Lower lobe of right lung (tissue), 2 donors: ENCODE measurements at places on chromosomes 4 and X. TPM values are rescaled to one million over a fixed set of nuclear protein-coding genes. Genes with fewer than 3 reads are reported as not detected.

DNA sequence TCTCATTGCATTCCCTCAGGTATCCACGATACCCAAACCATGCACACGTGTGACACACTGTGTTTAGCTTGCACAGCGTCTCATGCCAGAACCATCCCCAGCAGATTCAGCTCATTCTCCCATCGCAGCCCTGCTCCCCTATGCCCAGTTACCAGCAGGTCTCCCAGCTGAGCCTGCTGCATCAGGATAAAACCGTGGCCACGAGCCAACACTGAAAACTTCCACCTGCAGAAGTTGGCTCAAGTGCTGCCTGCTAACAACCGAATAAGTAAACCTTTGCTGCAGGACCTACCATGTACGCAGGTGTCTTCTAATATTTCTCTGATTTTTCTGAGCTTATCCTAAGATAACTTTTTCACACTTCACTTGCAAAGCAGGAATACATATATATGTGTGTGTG is 120.4 kb upstream of the STS start:
- H3K4me3 ChIP-seq = no peak overlapping the region
- no peaks in the 10 kb centered on the region for H3K36me3 ChIP-seq
- H3K27me3 ChIP-seq = no peaks in the 10 kb centered on the region
- H3K27ac ChIP-seq = no peak overlapping the region
- no peak for DNase-seq
- no peaks in the 10 kb centered on the region for H3K4me1 ChIP-seq

GRCh38 chr4:140617499-140618248 is 48.9 kb upstream of the UCP1 start:
- no peak overlapping the region for H3K27ac ChIP-seq
- H3K36me3 ChIP-seq = peaks cover 19% of the 10 kb centered on the region
- no peak for DNase-seq
- no peaks in the 10 kb centered on the region for H3K4me1 ChIP-seq

Gene ALAS2
- total RNA-seq = 0.89 TPM

GRCh38 chr4:169222761-169223160 is 48.0 kb downstream of the SH3RF1 start:
- H3K27ac ChIP-seq = no peak overlapping the region
- H3K27me3 ChIP-seq = no peaks in the 10 kb centered on the region
- no peak overlapping the region for H3K4me3 ChIP-seq
- H3K4me1 ChIP-seq = peaks cover 35% of the 10 kb centered on the region
- DNase-seq = no peak
- no peaks in the 10 kb centered on the region for H3K36me3 ChIP-seq

GRCh38 chr4:1506956-1507721 is 100.9 kb upstream of the NKX1-1 start:
- H3K27me3 ChIP-seq = peaks cover 27% of the 10 kb centered on the region
- H3K4me1 ChIP-seq = no peaks in the 10 kb centered on the region
- H3K36me3 ChIP-seq = no peaks in the 10 kb centered on the region
- no peak overlapping the region for H3K4me3 ChIP-seq
- H3K27ac ChIP-seq = no peak overlapping the region
- DNase-seq = peak; percentile 20

DNA sequence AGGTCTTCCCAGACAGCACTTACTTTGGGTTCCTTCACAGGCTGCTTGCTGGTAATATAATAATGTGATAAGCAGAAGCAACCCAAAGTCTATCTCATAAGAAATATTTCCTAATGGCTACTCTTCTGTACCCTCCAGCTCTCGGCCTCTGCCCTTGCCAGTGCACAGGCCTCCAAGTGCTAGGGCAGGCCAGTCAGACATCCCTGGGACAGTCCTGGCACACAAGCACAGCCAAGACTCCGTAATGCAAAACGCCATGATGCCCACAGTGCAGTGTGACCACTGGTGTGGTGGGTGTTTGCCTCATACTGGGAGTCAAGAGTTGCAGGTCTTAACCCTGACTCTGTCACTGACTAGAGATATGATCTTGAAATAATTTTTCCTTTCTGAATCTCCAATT is 35.1 kb downstream of the RNF150 start:
- H3K4me1 ChIP-seq = no peaks in the 10 kb centered on the region
- no peak overlapping the region for H3K4me3 ChIP-seq
- no peak for DNase-seq
- H3K36me3 ChIP-seq = no peaks in the 10 kb centered on the region

DNA sequence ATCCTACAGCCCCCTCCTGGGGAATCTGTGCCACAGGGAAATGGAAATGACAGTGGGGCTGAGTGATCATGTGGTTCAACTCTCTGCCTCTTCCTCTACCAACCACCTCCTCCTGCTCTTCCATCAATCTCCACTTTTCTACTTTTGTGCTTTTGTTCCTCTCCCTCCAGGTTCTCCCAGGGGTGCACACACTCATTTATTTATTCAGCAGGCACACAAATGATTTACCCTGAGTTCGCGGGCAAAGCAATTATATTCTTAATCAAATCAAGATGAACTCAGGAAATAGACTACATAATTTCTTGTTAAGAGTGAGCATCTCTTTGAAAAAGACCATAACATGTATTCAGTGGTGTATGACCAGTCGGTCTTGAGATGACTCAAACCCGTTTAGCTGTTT is 69.2 kb downstream of the VCX3A start:
- no peak overlapping the region for H3K27ac ChIP-seq
- H3K27me3 ChIP-seq = no peaks in the 10 kb centered on the region
- no peak for DNase-seq
- no peak overlapping the region for H3K4me3 ChIP-seq
- no peaks in the 10 kb centered on the region for H3K36me3 ChIP-seq
- H3K4me1 ChIP-seq = no peaks in the 10 kb centered on the region

Gene GC
- total RNA-seq = 0.86 TPM

GRCh38 chrX:31228415-31228832 is 156.6 kb upstream of the FTHL17 start:
- no peaks in the 10 kb centered on the region for H3K36me3 ChIP-seq
- no peak for DNase-seq
- H3K4me1 ChIP-seq = no peaks in the 10 kb centered on the region
- H3K27me3 ChIP-seq = no peaks in the 10 kb centered on the region

DNA sequence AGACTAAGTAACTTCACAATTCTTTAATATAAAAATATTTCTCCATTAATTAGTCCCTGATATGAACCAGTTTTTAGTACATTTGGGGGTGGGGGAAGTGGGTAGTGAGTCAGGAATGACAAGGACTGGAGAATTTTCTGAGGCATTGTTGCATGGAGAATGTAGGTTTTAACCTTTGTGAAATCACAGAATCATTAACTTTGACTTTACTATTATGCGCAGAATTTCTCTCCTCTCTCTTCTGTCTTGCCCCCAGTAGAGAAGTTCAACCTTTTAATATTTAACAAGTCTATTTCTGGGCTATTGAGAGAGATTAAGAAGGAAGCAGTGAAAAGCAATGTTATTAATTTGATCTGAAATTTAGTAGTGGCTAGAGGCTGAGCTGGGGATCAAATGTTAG is 597.0 kb downstream of the PCDH18 start:
- no peaks in the 10 kb centered on the region for H3K36me3 ChIP-seq
- no peak overlapping the region for H3K4me3 ChIP-seq
- DNase-seq = no peak
- no peaks in the 10 kb centered on the region for H3K4me1 ChIP-seq
- no peak overlapping the region for H3K27ac ChIP-seq

- no peak overlapping the region for H3K4me3 ChIP-seq
- no peaks in the 10 kb centered on the region for H3K4me1 ChIP-seq
- H3K27ac ChIP-seq = no peak overlapping the region
- DNase-seq = no peak
- H3K36me3 ChIP-seq = no peaks in the 10 kb centered on the region
- H3K27me3 ChIP-seq = no peaks in the 10 kb centered on the region
These were observed 279.6 kb upstream of the EDA2R start for GRCh38 chrX:66918511-66918910.

DNA sequence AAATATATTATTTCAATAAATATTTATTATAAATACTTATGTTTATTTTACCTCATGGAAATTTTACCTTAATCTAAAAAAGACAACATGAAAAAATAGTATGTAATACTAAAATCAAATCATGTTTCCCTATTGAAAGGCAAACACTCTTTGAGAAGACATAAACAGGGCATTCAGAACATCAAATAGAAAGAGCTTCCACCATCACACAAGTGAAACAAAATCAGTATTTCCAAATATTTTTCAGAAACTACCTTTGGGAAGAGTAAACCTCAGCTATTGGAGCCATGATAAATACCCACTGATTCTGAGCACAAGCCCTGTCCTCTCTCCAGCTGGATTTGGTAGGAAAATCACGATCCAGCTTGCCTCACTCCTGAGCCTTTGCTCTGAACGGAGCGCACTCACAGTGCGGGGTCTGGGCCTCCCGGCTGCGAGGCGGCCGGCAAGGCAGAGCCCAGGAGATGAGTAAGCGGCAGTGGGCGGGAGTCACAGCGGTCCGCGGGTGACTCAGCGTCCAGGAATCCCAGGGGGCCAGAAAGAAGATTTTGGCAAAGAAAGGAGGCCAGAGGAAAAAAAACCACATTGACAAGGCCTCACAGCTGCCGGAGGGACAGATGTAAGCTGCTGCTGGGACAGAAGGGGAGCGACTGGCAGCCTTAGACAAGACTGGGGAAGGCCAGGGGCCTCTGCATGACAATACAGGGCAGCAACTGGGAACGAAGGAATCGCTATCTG is 14.7 kb upstream of the ANXA5 start:
- H3K4me3 ChIP-seq = peak overlapping the region; percentile 31
- H3K36me3 ChIP-seq = no peaks in the 10 kb centered on the region
- peak; percentile 76 for DNase-seq
- no peaks in the 10 kb centered on the region for H3K27me3 ChIP-seq
- peaks cover 11% of the 10 kb centered on the region for H3K4me1 ChIP-seq

DNA sequence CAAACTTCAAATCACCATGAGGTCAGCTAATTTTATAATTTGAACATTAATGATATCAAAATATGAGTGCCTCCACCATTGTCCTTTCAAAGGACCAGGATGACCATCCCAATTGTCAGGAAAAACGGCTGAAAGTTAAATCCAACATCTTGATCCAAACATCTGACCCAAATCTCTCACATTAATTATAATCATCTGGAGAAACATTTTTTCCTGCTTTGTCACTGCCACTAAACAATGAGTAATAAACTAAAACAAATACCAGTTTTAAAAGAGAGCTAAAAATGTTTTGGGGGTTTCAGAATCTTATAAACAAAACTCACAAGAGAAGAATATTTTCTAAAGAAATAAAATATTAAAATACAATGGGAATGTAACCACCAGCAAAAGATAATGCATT is 45.7 kb upstream of the NDST4 start:
- no peak overlapping the region for H3K4me3 ChIP-seq
- no peaks in the 10 kb centered on the region for H3K36me3 ChIP-seq

- H3K4me1 ChIP-seq = no peaks in the 10 kb centered on the region
- no peaks in the 10 kb centered on the region for H3K36me3 ChIP-seq
These were observed 363.6 kb upstream of the FAM241A start for GRCh38 chr4:111781611-111782010.

DNA sequence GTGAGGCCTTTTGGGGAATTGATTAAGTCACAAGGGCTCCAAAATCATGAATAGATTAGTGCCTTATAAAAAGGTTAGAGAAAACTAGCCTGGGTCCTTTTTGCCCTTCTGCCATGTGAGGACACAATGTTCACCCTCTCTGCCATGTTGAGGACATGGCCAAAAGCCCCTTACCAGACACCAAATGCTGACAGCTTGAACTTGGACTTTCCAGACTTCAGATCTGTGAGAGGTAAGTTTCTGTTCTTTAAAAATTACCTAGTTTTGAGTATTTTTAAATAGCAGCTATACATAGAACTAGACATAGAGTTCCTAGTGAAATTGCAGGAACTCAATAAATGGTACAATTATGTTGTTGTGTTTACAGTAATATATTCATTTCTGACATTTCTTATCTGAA is 1214.4 kb downstream of the ADGRL3 start:
- no peaks in the 10 kb centered on the region for H3K27me3 ChIP-seq
- DNase-seq = no peak
- no peaks in the 10 kb centered on the region for H3K4me1 ChIP-seq
- H3K36me3 ChIP-seq = no peaks in the 10 kb centered on the region
- no peak overlapping the region for H3K27ac ChIP-seq

DNA sequence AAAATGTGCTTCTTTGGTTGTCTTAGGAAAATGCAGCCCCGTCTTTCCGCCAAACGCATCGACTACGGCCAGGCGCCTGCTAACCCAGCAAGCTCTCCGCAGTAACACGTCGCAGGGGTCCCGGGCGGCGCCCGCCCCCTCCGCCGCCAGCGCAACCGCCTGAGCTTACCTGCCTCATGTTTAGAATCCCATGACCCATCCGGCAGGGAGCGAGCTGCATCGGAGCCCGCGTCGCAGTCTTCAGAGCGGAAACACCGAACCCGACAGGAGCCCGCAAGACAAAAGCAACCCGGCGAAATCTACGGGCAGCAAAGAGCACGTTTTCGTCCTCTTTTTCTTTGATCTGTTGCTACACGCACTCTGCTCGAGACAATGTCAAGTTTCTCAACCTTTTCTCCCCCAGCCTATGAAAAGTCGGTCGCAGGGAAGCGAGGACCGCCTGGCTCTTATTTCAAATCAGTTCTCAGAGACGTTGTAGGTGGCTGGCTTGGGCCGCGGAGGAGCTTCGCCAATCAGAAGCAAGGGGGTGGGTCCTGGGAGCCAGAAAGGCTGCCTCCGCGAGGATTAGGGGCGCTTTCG is at the start of gene MID1:
TSS of gene MID1 (minus strand) at position 465 of the 579 bp plus-strand sequence. CDS start 53,038 bp downstream, outside the sequence.
- DNase-seq = peak; percentile 64
- H3K4me3 ChIP-seq = peak within 1 kb of the TSS; percentile 60
- H3K36me3 ChIP-seq = no peaks in the 10 kb centered on the region
- H3K27me3 ChIP-seq = no peaks in the 10 kb centered on the region
- H3K27ac ChIP-seq = peak within 1 kb of the TSS; percentile 69

DNA sequence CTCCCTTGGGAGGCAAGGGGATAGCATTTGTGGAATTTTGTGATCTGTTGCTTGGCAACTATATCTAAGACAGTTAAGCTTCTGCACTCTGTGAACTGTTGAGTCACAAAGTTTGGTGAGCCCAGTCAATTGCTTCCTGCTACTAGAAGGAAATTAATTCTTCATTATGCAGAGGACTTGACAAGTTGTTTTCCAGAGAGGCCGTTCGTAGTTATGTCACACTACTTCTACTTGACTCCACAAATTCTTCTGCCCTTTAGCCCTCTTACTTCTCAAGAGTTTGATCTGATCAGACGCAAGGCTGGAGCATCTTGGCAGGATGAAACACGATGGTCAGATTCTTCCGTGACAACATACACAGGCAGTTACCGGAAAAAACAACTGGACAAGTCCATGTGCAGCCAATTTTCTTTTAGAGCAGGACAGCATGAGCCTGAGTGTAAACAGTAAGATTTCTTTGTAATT is at the start of gene C4orf51:
TSS of gene C4orf51 (plus strand) at position 156 of the 465 bp plus-strand sequence. CDS start at position 214, 58 bp downstream.
- no peaks in the 10 kb centered on the region for H3K36me3 ChIP-seq
- no peaks in the 10 kb centered on the region for H3K27me3 ChIP-seq
- H3K4me1 ChIP-seq = peaks cover 13% of the 10 kb centered on the region
- no peak within 1 kb of the TSS for H3K4me3 ChIP-seq
